ENCODE measurements at places on chromosomes 2 and 18. TPM values are rescaled to one million over a fixed set of nuclear protein-coding genes. Genes with fewer than 3 reads are reported as not detected.

- no peak for DNase-seq
These were observed 12.2 kb downstream of the LONRF2 start for GRCh38 chr2:100309973-100310719.

DNA sequence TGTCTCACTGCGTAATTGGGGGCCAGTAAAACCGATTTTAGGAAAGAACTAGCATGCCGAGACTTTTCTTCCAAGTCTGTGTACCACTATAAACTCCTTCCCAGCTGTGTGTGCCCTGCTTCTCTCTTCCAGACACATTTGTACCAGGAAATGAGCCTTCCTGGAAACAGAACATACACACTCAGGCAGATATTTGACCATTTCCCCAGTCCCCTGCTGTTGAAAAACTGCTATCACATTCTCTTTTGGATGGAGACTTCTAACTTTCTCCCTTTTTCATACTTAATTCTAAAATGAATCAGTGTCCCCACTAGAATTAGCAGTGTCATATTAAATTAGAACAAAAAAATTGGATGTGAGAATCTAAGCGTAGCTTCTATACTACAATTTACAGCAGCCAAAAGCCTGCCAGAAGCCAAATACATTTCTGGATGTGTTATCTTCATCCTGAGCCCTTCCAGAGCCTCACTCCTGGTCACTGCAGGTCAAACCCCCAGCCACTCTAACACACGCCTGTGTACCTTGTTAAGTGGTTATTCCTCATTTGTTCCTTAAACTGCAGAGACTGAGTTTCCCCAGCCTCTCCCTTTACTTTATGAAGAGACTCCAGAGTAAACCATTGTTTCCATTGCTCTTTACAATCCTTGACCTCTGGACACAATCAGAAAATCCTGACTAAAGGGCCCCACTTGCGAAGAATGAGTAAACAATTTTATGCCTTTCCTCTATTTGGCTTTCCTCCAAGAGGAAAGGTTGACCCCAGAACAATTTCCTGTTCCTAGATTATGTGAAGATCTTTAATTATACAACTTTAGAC lies 20.4 kb downstream of the DSG4 start:
- DNase-seq, result no peak

GRCh38 chr2:31348618-31349017 lies 65.9 kb downstream of the XDH start:
- DNase-seq, result no peak

The TCF23 gene
- 0.59 TPM for polyA plus RNA-seq

- DNase-seq, result no peak
These were observed 966 bp downstream of the ADCY3 start for GRCh38 chr2:24919037-24919505.

The POTEJ gene
- polyA plus RNA-seq, result 0.10 TPM

- no peak for DNase-seq
These were observed 7.7 kb upstream of the SERPINB8 start for GRCh38 chr18:63962137-63962536.

The TMEM247 gene
- not detected for polyA plus RNA-seq

GRCh38 chr2:196516564-196516963 lies 123.0 kb upstream of the CCDC150 start:
- DNase-seq, result no peak

GRCh38 chr2:24179683-24180082 lies 4.8 kb downstream of the FAM228A start:
- no peak for DNase-seq

GRCh38 chr2:219542931-219543595 lies 546 bp downstream of the CHPF start:
- DNase-seq, result no peak

The ANKRD29 gene
- 1.2 TPM for polyA plus RNA-seq

DNA sequence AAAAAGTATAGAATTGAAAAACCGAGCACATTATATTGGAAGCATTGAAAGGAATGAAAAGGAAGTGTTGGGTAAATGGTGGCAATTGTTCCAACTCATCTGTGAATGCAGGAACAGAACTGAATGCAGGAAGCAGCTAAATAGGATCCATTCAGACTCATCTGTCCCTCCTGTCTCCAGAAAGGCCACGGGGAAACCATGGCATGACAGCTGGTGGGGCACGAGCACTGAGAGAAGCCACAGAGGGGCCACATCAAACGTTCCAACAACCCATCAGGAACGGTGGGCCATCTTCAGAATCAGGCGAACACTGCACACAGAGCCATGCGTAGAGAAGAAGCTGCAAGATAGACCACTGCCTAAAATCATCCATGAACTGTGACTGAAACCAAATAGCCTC lies 138.5 kb upstream of the SLC35G4 start:
- no peak for DNase-seq

DNA sequence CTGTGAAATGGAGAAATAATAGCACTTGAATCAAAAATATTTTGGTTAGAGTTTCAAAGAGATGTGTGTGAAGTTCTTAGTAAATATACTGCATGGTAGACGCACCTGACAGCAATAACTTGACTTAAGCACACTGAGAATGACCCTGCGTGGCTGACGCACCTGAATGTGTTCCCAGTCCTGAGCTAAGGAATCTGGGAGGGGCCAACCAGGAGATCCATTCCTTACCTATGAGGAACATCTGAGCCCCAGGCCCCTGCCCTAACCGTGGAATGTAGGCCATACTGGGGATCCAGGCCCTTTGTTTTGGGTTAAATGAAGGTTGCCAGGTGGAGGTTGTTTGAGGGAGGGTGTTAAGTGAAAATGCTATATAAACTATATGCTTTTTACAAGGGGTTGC lies 284.4 kb downstream of the RBM43 start:
- DNase-seq, result no peak

The PROKR1 gene
- 0.22 TPM for polyA plus RNA-seq

All from right renal pelvis (tissue), 4 donors.